Progenitor cell of endocrine pancreas (in vitro differentiated cells): ENCODE measurements at places on chromosomes 5 and 9. TPM values are rescaled to one million over a fixed set of nuclear protein-coding genes. Genes with fewer than 3 reads are reported as not detected.

Gene MYOZ3
- 2.9 and 3.1 TPM in 2 replicates for total RNA-seq

Gene ENHO
- total RNA-seq, result 4.0 and 4.5 TPM in 2 replicates

Gene ANXA6
- 27.7 and 28.5 TPM in 2 replicates for total RNA-seq

Gene SPINK7
- not detected in 2 replicates for total RNA-seq

Gene FAM78A
- total RNA-seq, result 1.9 and 2.0 TPM in 2 replicates

Gene OTP
- not detected in 2 replicates for total RNA-seq

Gene GNA14
- 0.14 and 0.31 TPM in 2 replicates for total RNA-seq

Gene CCL21
- total RNA-seq, result not detected in 2 replicates

Gene HCN1
- total RNA-seq, result 0.14 and 0.24 TPM in 2 replicates

Gene PCDHB13
- 6.8 and 7.4 TPM in 2 replicates for total RNA-seq

Gene SPINK6
- not detected in 2 replicates for total RNA-seq

Gene CER1
- total RNA-seq, result 0.73 TPM in 1 of 2 replicates, not detected in the other

Gene C5orf58
- not detected in 2 replicates for total RNA-seq

Gene SOX30
- total RNA-seq, result not detected in 2 replicates

Gene SCGB3A2
- total RNA-seq, result not detected in 2 replicates

Gene FSTL4
- 2.4 and 3.2 TPM in 2 replicates for total RNA-seq

Gene HMCN2
- 0.26 and 0.31 TPM in 2 replicates for total RNA-seq

Gene TRMO
- total RNA-seq, result 14.2 and 15.6 TPM in 2 replicates
